ENCODE measurements at places on chromosomes 5 and 9.

DNA sequence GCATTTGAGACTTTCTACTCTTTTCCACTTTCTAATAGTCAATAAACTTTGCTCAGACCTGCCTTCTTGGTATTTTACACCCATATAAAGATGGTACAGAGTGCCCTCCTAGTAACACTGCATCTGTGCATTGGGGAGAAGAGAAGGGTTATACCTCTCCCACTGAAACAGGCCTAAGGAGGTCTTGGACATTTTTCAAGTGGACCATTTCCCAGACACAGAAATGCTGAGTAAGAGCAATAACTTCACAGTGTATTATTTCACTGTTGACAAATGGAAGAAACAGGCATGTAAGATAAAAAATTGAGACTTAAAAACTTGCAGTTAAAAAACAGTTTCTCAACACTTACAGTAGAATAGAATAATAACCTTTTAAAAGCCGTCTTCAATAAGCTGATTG is 1224.0 kb upstream of the CDH18 start:
- no peak for DNase-seq

DNA sequence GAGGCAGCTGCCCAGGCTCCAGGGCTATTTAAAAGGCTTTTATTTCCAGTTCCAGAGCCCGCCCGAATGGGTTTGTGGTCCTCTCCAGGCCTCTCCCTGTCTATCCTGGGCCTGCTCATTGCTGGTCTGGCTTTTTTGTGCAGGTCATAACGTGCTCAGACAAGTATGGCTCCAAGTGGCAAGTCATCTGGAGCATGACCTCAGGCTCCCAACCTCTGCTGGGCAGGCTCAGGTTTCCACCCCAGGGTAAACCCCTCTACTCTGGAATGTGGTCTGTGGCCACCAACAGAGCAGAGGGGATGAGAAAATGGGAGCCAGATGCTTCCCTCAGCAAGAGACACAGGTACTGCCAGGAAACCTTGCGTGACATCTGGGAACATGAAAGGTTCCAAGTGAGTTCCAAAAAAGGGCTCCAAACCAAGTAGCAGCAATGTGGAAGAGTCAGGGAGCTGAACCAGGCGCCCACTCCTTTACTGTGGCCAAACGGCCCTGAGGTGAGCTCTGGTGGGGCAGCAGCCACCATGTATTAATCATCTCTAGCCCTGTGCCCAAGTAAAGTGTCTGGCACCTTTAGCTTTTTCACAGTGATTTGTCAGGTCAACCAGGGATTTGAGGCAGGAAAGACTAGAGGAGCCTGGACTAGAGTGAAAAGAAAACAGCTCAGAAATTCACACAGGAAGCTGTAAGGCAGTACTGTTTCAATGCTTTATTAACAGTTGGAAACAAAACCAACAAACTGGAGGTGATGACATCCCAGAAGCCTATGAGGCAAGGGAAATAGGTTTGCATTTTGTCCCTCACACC is 25.7 kb downstream of the PCDHGC5 start:
- DNase-seq: no peak

DNA sequence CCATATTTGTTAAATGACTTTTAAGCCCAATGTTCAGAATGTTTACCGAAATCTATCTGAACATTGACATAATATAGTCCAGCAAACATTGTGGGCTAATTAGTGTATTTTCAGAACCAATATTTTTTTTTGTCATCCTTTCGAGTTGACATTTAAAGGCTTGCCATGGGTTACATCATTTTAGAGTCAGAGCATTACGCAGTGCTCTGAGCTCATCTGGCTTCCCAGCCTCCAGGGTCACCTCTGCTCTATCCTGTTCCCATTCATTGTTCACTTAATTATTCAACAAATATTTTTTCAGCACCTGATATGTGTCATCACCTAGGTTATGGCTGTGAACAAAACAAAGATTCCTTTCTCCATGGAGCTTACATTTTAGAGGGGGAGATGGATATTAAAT is 80.2 kb downstream of the SREK1 start:
- no peak for DNase-seq

DNA sequence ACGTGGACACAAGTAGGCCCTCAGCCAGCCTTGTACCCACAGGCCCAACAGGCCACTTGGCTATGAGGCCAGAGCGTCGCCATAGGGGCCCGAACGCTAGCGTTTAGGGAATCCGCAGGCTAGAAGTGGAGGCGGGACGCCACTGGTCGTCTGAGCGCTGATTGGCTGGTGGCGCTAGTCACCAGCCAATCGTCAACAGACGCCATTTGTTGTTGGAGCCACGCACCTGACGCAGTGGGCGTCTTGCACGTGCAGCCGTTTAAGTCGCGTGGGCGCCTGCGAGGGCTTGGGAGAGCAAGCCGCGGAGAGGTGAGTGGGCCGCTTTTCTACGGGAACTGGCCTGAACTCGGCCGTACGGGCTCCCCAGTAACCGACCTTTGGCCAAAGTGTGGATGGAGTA is at the start of gene DDX4:
Gene DDX4 (plus strand): TSS at position 269 of the 400 bp plus-strand sequence. CDS start 903 bp downstream, outside the sequence.
- DNase-seq: no peak

GRCh38 chr5:177334155-177334551 is 17.3 kb downstream of the LMAN2 start:
- DNase-seq: no peak
